ENCODE measurements at places on chromosomes 2 and 18.

DNA sequence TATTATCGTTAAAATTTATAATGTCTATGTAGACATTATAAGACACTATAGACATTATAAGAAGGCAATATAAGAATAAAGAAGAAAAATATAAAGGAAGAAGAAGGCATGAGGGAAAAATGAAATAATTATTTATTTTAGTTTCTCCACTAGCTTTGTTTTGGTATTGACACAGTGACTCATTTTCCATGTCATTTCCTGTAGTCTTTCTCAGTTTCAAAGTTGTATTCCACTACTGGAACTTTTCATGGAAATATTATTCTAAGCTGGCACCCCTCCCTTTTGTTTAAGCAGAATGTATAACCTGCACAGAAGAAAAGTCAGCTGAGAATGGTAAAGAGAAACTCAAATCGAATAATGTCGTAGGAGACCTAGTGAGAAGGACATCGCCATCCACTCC lies 234.2 kb upstream of the NETO1 start:
- no peak for DNase-seq

DNA sequence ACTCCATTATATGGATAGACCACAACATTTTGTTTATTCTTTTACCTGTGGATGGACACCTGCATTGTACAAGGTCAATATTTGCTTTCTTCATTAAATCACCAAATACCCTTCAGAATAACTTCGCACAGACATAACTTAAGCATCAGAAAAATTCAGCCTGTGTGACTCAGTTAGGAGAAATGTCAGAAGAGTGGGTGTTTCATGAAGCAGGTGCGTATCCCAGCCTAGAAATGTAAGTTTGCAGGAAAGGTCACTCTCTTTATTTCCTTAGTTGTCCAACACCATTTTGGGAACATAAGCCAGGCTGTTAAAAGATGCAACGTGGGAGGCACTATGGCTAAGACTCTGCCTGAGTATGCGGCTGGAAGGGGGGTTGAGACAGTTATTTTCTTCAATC lies 48.6 kb upstream of the FHL2 start:
- DNase-seq, result no peak

- no peak for DNase-seq
Observed at GRCh38 chr2:3547915-3548314, 10.2 kb downstream of the RNASEH1 start.

DNA sequence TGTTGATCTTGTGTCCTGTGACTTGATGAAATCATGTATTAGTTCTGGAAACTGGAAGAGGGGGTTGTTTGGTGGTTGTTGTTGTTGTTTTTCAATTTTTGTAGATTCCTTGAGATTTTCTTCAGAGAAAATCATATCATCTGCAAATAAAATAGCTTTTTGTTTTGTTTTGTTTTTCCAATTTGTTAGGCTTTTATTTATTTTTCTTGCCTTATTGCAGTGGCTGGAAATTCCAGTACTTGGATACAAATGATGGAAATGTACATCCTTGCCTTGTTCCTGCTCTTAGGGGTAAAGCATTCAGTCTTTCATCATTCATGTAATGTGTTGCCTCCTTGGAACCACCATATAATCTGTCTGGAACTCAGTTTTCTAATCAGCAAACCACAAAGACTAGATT lies 50.3 kb upstream of the TRIB2 start:
- DNase-seq, result no peak

- DNase-seq, result no peak
Observed at GRCh38 chr2:238597638-238598528, 171.2 kb downstream of the ASB1 start.

DNA sequence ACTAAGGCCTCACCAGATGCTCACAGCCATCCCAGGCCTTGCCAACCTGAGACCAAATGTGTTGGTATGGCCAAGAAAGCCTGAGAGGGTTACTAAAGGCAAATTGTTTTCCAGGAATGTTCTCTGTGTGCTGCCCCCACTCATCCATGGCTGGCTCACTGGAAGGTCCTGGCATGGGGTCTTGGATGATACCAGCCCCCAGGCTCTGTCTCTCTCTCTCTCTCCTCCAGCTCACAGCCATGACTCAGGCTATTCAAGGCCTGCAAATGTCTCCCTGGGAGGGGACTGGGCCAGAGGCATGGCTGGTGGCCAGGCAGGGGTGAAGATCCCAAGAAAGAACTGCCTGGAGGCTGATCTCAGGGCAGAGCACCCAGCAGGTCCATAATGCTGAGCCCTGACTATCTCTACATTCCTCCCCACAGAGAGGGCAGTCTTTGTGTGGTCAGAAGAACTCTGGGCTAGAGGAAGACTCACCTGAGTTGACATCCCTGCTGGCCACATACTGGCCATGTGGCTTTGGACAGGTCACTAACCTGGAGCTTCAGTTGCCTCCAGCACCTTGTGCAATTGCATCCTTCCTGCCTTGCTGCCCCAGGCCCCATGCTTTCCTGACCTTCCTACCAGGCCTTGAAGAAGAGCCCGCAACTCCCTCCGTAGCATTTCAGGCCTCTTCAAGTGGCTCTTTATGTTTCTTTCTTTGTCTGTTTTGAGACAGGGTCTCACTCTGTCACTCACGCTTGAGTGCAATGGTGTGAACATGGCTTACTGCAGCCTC lies 150.4 kb downstream of the ZFP36L2 start:
- DNase-seq, result no peak

DNA sequence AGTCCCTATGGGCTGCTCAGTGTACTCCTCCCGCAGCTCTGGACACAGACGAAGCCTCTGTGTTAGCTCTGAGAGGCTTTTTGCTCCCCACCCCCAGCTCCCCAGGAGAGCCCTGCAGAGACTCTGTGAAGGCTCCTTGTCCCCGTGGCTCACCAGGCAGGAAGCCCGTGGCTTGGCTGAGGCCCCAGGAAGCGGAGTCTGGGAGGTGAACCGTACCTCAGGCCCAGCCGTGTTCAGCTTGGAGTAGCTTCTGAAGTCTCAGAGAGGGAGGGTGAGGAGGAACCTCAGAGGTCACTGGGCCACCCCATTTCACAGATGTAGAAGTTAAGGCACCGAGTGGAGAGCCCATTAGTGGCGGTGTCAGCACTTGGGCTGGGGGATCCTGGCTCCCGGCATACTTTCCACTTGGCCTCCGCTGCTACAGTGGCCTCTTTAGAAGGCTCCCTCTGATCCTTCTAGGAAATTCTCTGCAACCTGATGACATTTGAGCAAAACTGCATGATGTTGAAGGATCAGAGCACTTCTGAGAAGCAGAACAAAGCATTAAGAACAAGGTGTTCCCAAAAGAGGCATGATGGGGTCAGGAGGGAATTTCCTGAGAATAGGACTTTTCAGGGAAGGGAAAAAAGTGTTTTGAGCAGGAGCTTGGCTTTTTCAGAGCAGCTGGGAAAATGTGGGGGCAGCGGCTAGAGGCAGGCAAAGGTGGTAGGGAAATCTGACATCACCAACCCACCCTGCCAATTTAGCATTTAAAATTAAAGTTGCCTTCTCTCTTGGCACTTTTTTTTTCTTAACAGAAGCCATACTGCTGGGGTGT lies 79.1 kb downstream of the MCFD2 start:
- DNase-seq, result no peak

DNA sequence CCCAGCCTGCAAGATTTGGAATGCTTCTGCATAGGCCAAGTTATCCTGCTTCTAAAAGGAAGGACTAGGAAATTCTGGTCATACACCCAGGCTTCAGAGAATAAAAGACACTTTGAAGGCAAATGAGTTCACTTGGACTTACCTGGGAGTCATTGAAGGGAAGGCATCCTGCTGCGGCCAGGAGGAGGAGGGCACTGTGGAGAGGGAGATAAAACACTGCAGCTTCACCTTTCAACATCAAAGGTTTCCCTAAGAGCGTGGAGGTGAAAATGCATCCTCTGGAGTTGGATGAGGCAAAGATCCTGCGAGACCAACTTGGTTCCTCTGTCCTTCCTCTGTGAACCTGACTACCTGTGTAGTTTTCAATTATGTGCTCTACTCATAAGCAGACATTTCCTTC lies 79.5 kb upstream of the RIOK3 start:
- no peak for DNase-seq

GRCh38 chr2:119179991-119180390 lies 21.4 kb upstream of the C1QL2 start:
- DNase-seq, result no peak

DNA sequence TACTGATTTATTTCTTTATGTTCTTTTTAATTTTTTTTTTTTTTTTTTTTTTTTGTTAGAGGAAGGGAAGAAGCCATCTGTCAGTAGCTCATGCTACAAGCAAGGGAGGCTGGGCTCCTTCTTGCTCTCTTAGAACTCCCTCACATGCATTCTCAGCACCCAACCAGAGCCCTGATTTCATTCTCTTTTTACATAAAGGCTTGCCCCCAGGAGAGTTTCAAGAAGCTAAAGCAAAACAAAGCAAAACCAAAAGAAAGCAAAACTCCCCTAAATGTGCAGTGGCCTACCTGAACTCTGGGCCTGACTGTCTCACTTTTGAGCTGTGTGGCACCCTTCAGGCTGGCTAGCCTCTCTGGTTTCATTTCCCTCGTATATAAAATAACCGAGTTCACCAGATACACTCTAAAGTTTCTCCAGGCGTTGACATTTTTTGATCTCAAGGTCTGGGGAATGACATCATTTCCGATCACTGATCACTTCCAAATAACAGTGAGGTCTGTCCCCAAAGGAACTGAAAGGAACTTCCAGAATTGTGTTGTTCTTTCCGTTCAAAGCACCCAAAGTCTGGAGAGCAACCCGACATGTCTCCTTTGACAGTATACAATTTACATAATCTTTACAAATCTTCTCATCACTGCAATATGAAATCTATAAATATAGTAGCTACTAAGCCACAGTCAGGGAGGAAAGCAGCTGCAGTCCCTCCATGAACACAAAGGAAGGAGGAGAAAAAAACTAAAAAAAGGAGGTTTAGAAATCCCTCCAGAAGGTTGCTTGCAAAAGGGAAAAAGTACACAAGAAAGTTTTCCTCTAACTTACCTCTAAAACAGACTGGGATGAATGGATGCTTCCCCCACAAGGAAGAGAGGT lies 145.6 kb upstream of the NCK2 start:
- DNase-seq, result no peak

DNA sequence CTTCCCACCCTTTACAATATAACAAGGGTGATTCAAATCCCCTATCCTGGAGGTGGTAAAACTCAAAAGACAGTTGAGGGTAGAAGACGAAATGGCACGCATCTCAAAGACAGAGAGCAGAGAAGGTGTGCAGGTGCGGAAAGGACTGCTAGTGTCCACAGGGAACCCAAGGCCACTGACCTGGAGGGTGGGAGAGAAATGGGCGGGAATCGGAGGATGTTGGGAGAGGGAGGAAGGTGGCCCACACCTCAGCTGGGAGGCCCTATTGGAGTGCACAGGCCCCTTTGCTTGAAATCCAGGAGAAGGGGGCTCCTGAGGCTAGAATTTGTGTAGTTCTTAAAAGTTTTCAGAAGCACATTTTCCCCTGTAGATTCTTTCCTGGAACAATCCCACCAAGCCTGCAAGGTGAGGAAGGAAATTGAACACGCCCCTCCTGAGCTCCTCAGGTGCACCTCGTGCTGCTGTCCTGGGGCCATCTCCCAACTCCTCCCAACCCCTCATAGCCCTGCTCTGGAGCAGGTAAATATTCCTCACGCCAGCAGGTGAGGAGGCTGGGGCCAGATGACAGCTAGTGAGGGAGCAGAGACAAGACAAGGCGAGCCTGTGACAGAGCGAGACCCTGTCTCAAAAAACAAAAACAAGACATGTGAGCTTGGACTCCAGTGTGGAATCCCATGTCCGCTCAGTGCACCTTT lies 99.3 kb downstream of the MCFD2 start:
- DNase-seq, result no peak

DNA sequence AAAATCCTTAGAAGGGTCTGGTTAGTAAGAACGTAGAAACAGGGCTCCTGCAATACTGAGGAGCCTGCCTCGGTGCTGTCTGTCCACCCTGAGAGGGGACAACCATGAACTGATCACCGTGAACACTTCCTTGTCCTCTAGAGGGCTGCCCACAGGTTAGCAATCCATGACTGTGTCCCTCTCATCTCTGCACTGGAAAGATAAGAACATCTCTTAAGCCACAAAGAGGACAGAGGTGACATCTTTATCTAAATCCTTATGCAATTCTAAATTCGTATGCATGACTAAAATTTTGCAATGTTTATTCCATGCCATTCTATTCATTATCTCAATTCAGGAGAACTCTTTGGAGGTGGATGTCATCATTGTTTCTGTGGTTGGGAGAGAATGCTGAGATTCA lies 12.8 kb downstream of the EFR3B start:
- no peak for DNase-seq

DNA sequence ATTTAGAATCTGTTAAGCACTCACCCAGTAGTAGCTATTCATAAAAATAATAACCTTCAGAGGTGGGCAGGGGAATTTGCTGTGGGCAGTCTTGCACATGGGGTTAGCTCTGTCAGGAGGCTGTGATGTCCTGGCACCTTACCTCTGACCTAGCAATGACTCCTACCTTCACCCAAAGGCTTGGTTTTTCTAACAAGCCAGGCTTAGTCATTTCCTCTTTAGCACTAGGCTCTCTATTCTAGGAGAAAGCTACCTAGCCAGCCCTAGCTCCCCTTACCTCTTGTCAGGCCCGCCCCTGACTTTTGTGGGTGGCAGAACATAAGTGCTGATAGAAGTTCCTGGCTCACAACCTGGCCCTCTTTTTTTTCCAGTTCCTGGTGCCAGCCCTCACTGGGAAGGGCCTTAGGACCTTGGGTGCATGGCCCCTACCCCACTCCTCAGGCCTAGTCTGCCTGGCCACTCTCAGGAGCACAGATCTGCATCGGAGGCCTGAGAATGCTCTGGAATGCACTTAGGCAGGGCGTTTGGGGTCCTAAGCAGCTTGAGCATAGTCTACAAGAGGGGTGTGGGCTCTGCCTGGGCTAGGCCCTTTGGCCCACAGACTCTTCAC lies 17.7 kb downstream of the CPLX4 start:
- no peak for DNase-seq

DNA sequence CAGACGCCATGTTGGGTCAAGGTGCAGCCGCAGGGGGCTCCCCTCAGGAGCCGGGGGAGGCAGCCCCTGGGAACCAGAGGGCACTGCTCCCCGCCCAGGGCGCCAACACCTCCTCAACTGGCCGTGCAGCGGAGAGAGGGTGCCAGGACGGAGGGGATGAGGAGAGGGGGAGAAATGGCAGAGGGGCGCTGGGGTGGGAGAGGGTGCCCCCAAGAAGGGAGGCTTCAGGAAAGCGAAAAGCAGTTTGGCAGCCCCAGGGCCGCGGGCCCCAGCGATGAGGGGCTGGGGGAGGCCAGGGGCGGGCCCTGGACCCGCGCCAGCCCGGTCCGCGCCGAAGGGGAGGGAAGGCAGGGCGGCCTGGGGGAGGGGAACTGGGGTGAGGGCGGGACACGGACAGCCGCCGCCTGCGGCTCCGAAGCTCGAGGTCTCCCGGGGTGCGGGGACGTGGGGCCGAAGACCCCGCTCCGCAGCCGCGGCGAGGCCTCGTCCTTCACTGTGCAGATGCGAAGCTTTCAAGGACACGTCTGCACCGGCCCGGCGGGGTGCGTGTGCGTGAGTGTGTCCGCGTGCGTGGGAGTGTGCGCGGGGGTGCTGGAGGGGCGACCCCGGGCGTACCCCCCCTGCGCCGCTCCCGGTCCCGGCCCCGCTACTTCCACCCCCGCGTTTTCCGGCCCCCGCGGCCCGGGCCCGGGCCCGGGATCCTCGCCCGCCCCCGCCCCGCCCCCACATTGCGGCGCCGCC lies 1.4 kb downstream of the DNMT3A start:
- no peak for DNase-seq

GRCh38 chr2:45974056-45974455 lies 322.6 kb downstream of the PRKCE start:
- no peak for DNase-seq

Data from thoracic aorta (tissue), 2 donors.